ENCODE measurements at places on chromosomes 6 and 20.

DNA sequence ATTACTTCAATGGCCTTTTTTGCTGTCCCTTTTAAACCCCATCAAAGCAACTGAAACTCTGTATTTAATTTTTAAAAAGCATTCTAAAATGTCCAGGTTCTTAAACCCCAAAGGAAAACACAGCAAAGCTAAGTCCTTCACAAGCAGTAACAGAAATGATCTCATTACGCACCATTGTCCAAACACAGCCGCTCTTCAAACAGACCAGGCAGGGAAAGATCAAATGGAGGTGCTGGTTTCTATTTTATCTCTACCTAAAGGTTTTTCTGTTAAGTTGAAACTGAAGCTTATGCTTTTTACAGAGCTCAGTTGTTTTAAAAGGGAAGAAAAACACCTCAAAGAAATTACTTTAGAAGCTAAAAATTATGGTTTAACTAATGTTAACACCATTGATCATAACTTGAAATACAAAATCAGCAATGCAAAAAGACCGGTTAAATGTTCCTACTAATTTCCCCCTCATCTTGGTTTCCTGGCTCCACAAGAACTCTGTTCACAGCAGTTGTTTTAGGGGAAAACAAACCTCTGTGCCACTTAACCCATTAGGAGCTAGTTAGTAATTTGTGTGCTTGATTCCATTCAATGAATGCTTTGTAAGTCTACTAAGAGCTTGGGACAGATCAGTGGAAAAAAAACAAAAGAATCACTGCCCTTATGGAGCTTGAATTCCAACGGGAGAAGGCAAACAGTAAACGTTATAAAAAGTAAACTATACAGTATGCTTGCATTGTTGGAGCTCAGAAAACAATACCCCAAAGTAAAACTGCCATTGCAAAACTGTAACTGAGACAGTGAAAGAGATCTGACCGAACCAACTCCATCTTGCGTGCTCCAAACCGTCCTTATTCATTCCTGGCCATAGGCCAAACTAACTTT lies 87.4 kb downstream of the CD24 start:
- DNase-seq, result no peak

- DNase-seq, result no peak
Observed at GRCh38 chr6:53481323-53481722, 63.6 kb downstream of the GCLC start.

- no peak for DNase-seq
Observed at GRCh38 chr6:106180208-106180607, 94.1 kb downstream of the PRDM1 start.

- DNase-seq, result no peak
Observed at GRCh38 chr6:90162648-90163387, 133.8 kb downstream of the BACH2 start.

DNA sequence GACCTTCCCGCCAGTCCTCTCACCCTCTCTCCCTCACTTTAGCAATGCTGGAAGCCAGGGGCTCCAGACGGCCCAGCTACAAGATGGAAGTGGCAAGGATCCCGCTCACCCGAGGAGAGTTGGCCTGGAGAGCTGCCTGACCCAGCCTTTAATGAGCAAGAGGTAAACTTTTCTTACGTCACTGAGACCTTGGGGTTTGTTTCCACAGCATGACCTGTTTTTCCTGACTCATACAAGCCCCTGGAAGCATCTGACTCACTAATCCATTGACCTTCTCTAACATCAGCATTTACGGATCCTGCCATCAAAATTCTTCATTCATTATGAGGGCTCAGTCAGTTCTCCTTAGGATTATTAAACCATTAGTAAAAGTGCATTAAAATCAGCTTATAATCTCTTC lies 120.4 kb downstream of the MYLK4 start:
- DNase-seq, result no peak

- DNase-seq, result no peak
Observed at GRCh38 chr20:14355791-14356190, 18.4 kb upstream of the FLRT3 start.

DNA sequence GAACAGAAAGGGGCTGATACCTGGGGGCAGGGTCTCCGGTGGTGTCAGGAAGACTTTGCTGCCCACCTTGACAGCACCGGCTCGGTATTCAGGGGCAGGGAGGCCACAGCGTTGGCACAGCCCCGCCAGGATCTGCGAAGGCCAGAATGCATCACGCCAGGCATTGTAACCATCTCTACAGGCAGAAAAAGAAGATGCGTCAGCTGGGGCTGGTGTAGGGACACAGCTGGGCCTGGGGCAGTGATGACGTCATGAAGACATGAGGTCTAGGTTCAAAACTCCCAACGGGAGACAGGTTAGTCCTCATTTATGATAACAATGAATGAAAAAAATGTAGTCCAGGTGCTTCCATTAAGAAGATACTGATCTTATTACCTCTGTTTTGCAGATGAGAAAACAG lies 22.0 kb downstream of the ERGIC3 start:
- DNase-seq, result no peak

GRCh38 chr6:164124473-164124872 lies 710.0 kb downstream of the QKI start:
- DNase-seq, result no peak

GRCh38 chr6:43193929-43194328 lies 11.9 kb downstream of the CUL9 start:
- DNase-seq, result no peak

GRCh38 chr6:98639089-98639635 lies 195.2 kb upstream of the POU3F2 start:
- DNase-seq, result no peak

DNA sequence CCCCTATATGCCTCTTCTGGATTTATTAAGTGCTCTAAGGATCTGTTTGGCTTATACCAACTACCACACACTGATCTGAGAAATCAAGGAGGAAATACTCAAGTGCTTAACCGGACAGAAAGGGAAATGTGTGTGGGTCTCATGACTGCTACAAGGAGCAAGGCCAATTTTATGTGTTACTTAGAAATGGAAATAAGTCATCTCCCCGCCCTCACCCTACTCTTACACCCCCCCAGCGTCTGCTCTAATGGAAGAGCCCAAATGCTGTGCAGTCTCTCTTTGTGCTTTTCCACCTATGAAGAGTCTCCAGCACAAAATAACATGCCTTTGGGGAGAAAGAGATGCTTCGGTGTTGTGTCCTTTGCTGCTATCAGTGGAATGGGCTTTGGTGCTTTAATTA lies 428.8 kb upstream of the ARID1B start:
- DNase-seq, result no peak

DNA sequence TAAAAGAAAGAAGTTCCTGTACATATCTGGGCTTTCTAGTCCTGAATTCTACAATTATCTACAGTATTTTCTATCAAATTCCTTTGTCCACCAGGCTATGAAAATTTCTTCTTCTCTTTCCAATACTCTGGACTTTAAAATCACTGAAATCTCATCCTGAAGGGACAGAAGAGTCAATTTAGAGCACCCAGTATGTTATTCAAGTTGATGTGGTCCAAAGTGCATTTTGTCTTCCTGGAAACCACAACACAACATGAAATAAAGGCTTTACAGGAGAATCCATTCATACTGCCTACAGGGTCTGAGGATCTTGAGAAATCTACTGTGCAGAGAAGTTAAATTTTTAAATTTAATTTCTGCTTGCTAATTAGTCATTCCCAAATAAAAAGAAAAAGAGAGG lies 94.9 kb upstream of the ADGRF1 start:
- DNase-seq, result no peak

GRCh38 chr6:37507690-37508421 lies 8.2 kb upstream of the CCDC167 start:
- no peak for DNase-seq

DNA sequence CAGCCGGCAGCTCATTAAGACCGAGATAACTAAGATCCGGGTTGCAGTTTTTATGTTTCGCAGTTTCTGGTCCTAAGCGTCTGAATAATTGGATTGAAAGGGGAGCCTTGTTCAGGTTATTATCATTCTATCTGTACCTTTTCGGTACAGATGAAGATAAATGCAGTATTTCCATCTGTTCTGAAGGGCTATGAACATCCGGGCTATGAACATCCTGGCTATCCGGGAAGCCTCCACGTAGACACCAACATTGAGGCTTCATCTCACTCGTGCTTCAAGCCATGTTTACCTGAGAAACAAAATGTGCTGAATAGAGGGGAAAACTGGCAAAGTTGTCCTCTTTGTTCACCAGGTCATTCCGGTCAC lies 399 bp upstream of the REPS1 start:
- DNase-seq, result no peak

GRCh38 chr6:139354189-139354588 lies 20.3 kb downstream of the CITED2 start:
- DNase-seq, result no peak

- DNase-seq, result no peak
Observed at GRCh38 chr6:5871296-5871695, 135.4 kb downstream of the NRN1 start.

- no peak for DNase-seq
Observed at GRCh38 chr6:132495604-132496079, 17.3 kb downstream of the STX7 start.

DNA sequence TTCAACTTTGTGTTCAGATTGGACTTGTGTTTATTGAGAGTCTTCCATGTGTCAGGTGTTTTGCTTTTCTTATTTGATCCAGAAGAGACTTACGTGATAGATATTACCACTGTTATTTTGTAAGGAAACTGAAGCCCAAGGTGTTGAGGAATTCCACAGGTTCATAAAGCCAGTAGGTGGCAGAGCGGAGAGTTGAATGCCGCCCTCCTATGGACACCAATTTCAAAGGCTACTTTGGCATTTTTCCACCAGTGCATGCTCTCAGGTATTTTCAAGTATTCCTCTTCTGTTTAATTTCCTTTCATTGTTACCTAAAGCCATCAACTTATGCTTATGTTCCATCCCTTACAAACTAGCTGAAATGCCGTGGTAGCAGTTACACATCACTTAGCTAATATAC lies 14.0 kb upstream of the COL10A1 start:
- no peak for DNase-seq

- no peak for DNase-seq
Observed at GRCh38 chr6:67045076-67045475, 1338.0 kb upstream of the EYS start.

- no peak for DNase-seq
Observed at GRCh38 chr6:129860908-129861665, at the start of gene TMEM244. Gene TMEM244 (minus strand): TSS chr6:129861315. CDS start chr6:129861188, 127 bp downstream.

- no peak for DNase-seq
Observed at GRCh38 chr6:31075528-31075927, 36.8 kb downstream of the C6orf15 start.

GRCh38 chr20:18314786-18315406 lies 26.6 kb downstream of the ZNF133 start:
- no peak for DNase-seq

GRCh38 chr6:159676890-159677505 lies 16.0 kb downstream of the SOD2 start:
- no peak for DNase-seq

GRCh38 chr20:57883761-57884160 lies 173.9 kb upstream of the PMEPA1 start:
- DNase-seq, result no peak

- DNase-seq, result no peak
Observed at GRCh38 chr6:38099221-38099620, 279.7 kb downstream of the ZFAND3 start.

All from GM18507 (cell line).